SJCRH30 (cell line): ENCODE measurements at places on chromosomes 12 and 14.

- no peak for DNase-seq
These were observed 82.4 kb downstream of the RTN1 start for GRCh38 chr14:59788176-59788575.

DNA sequence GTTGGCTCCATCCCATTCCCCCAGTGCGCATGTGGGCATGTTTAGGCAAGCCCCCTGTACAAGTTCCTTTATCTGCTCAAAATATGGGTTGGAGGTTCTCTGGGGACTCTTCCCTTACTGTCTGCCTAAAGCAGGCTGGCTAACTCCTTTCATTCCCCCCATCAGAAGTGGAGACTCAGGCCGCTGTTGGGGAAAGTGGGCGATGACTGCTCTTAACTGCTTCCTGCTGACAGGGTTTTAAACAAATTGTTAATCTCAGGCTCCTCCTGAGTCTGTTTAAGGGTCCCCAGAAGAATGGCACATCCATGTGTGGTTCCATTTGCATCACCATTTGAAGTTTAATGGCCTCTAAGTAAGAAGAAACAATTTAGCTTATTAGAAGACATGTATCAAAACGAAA lies 15.4 kb upstream of the FAR2 start:
- DNase-seq: no peak

GRCh38 chr12:48388460-48388859 lies 37.7 kb upstream of the ZNF641 start:
- no peak for DNase-seq

GRCh38 chr12:94187361-94187760 lies 39.0 kb downstream of the PLXNC1 start:
- no peak for DNase-seq

DNA sequence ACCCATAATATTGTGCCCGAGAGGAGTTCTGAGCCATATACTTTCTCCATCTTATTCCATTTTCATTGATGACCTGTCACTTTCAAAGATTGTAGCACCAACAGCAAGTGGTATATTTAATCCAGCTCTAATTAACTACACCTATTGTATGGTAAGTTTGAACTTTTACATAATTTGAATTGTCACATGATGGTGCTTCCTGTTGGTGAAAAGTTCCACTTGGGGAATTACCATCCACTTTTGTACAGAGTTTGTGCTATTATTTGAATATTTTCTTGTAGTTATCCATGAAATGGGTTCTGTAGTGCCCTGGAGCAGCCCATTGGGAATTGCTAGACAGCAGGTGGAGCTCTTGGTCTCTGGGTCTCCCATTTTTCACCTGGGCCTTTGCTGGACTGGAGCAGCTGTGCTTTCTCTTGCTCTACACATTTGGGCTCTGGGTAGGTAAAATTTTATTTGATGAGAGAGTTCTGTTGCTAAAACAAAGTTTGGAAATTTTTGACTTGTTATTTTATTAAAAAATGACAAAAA lies 3.0 kb downstream of the SMCO3 start:
- peak; percentile 40 for DNase-seq

GRCh38 chr14:105473677-105474482 lies 741 bp upstream of the CRIP2 start:
- peak; percentile 99 for DNase-seq
